Upper lobe of left lung (tissue), 6 donors: ENCODE measurements at places on chromosomes 7 and 10.

DNA sequence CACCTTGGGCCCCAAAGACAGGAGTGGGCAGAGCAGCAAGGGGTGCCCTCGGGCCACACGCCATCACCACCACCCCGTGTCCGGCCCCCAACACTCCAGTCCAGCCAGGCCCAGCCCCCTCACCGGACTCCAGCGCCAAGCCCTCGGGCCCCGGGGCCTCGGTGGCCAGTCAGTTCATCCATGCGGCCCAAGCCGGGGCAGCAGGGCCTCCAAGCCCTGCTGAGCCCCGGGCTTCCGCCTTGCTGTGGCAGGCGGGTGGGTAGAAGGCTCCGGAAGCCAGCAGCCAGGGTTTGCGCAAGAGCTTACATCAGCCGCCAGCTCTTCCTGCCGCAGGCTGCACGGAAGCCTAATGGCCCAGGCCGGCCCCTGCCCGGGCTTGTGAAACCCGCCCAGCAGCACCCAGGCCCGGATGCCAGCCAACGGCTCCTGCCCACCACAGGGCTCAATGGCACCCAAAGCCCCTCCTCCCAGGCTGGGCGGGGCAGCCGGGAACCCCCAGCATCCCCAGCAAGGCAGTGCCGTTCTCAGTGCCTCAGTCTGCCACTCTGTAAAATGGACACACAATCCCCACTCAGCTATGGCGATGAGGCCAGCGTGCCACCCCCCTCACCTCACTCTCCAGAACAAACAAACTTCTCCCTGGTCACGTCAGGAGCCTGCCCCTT is 26.5 kb downstream of the TNRC18 start:
- peaks cover 53% of the 10 kb centered on the region for H3K4me1 ChIP-seq
- peaks cover 23% of the 10 kb centered on the region for H3K36me3 ChIP-seq
- peak overlapping the region; percentile 44 for H3K4me3 ChIP-seq
- DNase-seq, result peak; percentile 98
- H3K27me3 ChIP-seq, result no peaks in the 10 kb centered on the region

- H3K36me3 ChIP-seq, result no peaks in the 10 kb centered on the region
- DNase-seq, result no peak
- no peak overlapping the region for H3K4me3 ChIP-seq
- no peak overlapping the region for H3K27ac ChIP-seq
- H3K27me3 ChIP-seq, result no peaks in the 10 kb centered on the region
Measured at GRCh38 chr10:104835422-104835821, 194.3 kb downstream of the SORCS3 start.

DNA sequence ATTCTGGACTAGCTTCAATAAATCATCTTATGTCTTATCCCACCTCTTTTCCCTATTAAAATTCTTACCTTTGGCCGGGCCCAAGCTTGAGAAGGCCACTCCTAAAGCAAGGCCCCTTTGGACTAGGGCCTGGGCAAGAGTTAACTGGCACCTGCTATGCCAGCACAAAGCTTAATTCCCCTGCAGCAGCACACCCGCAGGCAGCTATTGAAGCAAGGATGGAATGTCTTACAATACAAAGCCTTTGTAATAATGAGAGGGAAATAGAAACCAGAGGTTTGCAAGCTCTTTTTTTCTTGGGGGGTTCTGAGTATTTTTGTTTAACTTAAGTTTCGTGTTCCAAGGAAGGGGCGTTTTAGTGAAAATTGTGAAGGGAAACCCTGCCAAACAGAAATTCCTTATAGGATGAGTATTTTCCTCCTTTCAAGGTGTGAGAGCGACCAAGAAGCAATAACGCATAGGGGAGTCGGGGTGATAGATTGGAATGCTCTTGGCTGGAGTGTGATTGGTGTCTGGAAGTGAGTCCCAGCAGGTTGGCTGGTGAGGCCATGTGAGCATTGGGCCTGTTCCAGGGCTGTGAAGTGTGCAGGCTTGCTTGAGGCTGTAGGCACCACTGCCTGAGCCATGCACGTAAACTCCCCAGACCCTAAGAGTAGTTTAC is 148.5 kb downstream of the KIAA1217 start:
- peaks cover 8% of the 10 kb centered on the region for H3K4me1 ChIP-seq
- H3K27me3 ChIP-seq, result no peaks in the 10 kb centered on the region
- H3K36me3 ChIP-seq, result no peaks in the 10 kb centered on the region
- H3K4me3 ChIP-seq, result no peak overlapping the region
- H3K27ac ChIP-seq, result no peak overlapping the region

- no peak overlapping the region for H3K27ac ChIP-seq
- H3K27me3 ChIP-seq, result no peaks in the 10 kb centered on the region
- DNase-seq, result no peak
Measured at GRCh38 chr7:43022008-43022407, 89.8 kb downstream of the MRPL32 start.

DNA sequence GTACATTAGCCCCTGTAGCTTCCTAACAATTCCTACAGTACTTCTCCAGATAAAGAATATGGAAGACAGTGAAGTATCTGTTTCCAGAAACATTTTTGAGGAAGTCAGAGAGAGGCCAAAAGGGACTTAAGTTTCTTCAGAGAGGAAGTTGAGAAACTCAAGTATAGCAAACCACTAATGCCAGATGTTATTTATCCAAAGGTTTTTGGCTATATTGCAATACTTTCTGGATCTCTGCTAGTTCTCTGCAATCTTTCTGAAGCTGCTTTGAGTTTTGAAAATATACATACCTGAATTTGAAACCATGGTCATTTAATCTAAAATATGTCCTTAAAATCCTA is 64.7 kb downstream of the BICC1 start:
- peaks cover 12% of the 10 kb centered on the region for H3K4me1 ChIP-seq
- no peak overlapping the region for H3K4me3 ChIP-seq
- no peaks in the 10 kb centered on the region for H3K36me3 ChIP-seq
- H3K27me3 ChIP-seq, result no peaks in the 10 kb centered on the region
- no peak for DNase-seq
- peak overlapping the region; percentile 38 for H3K27ac ChIP-seq

GRCh38 chr7:137386966-137387365 is 43.4 kb upstream of the PTN start:
- no peak overlapping the region for H3K4me3 ChIP-seq
- H3K27ac ChIP-seq, result no peak overlapping the region
- no peak for DNase-seq
- H3K27me3 ChIP-seq, result no peaks in the 10 kb centered on the region
- no peaks in the 10 kb centered on the region for H3K36me3 ChIP-seq

DNA sequence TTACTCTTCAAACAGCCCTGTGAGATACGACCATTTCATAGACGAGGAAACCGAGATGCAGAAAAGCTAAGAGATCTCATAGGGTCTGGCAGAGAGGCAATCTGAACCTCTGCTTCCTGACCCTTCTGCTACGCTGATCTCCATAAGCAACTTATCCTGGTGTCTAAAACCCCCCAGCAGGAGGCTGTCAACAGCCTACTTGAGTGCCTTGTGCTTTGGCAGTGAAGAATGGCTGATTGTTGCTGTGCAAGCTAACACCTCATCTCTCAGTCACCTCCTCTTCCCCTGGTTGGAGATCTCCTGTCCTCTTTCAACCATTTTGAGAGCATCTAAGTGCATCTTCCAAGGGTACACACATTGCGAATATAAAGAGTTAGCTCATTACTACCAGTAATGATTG is 86.2 kb downstream of the AOAH start:
- H3K27me3 ChIP-seq, result no peaks in the 10 kb centered on the region
- DNase-seq, result no peak

- peaks cover 20% of the 10 kb centered on the region for H3K4me1 ChIP-seq
- H3K36me3 ChIP-seq, result no peaks in the 10 kb centered on the region
- DNase-seq, result peak; percentile 54
- no peaks in the 10 kb centered on the region for H3K27me3 ChIP-seq
Measured at GRCh38 chr10:27241010-27241651, 534 bp upstream of the ACBD5 start.

DNA sequence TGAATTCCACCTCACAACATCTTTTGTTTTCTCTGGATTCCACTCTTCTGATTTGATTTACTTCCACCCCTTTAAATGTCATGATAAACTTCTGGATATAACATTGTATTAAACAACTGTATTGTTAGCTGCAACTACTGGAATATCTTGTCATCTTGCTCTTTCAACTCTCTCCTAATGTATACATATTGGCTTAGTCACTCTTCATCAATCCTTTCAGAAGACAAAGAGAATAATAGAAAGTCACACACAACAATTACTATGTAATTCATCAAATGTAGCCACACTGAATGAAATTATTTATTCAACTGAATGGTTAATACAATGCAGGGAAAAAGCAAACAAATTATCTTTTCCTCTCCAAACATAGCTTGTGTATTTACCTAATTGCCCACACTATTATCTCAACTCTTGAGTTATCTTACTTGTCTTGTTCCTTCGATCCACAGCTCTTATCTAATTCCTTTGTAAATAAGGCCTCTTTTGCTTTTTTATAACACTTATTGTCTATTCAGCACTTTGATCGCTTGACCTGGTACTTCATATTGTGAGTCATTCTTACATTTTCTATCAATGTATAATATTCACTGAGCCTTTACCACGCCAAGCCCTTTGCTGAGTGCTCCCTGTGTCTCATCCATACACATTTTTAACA is 16.7 kb downstream of the SEMA3A start:
- H3K27me3 ChIP-seq, result no peaks in the 10 kb centered on the region
- no peaks in the 10 kb centered on the region for H3K36me3 ChIP-seq
- H3K4me1 ChIP-seq, result no peaks in the 10 kb centered on the region
- no peak overlapping the region for H3K4me3 ChIP-seq
- no peak for DNase-seq
- no peak overlapping the region for H3K27ac ChIP-seq

GRCh38 chr7:73894733-73895551 is 34.0 kb downstream of the TMEM270 start:
- H3K36me3 ChIP-seq, result no peaks in the 10 kb centered on the region
- no peak overlapping the region for H3K4me3 ChIP-seq
- peak; percentile 37 for DNase-seq

GRCh38 chr10:126233182-126234148 is 154.8 kb downstream of the ADAM12 start:
- H3K4me3 ChIP-seq, result no peak overlapping the region
- no peaks in the 10 kb centered on the region for H3K4me1 ChIP-seq
- no peak for DNase-seq
- no peaks in the 10 kb centered on the region for H3K27me3 ChIP-seq

DNA sequence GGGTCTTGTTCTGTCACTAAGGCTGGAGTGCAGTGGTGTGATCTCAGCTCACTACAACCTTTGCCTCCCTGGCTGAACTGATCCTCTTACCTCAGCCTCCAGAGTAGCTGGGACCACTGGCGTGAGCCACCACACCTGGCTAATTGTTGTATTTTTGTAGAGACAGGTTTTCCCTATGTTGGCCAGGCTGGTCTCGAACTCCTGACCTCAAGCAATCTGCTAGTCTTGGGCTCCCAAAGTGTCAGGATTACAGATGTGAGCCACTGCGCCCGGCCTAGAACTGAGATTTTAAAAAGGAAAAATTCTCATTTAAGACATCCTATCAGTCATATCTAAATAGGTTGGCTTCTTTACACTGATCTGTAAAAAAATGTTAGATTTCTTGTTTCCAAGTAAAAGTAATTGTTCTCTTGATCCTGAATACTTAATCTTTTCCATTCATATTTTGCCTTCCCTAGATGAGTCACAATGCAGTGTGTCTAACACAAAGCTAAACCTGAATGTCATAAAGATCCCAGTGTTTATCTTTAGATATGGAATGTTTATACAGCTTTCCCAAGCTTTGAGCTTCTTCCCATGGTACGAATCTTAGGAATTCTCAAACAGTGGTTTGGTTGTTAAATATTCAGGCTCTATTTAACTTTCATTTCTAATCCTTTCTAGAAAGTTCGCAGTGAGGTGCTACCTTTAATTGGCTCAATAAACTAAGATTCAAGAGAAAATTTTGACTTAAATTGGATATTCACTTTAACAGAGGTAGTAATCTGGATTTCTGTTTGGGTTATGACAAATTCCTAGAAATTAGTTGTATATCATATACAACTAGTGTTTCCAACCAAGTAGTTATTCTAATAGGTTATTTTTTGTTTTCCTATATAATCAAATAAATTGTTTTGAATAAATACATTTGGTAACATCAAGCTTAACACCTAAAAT is 12.1 kb upstream of the LAMB1 start:
- no peak overlapping the region for H3K27ac ChIP-seq
- H3K4me3 ChIP-seq, result no peak overlapping the region
- no peaks in the 10 kb centered on the region for H3K36me3 ChIP-seq
- DNase-seq, result no peak
- H3K4me1 ChIP-seq, result no peaks in the 10 kb centered on the region

GRCh38 chr10:58919927-58920654 is 256.4 kb upstream of the PHYHIPL start:
- H3K36me3 ChIP-seq, result no peaks in the 10 kb centered on the region
- no peaks in the 10 kb centered on the region for H3K27me3 ChIP-seq
- no peak overlapping the region for H3K27ac ChIP-seq
- DNase-seq, result no peak

GRCh38 chr10:43623351-43623750 is 17.1 kb downstream of the ZNF485 start:
- peak overlapping the region; percentile 11 for H3K4me3 ChIP-seq
- peaks cover 5% of the 10 kb centered on the region for H3K4me1 ChIP-seq
- no peak for DNase-seq
- no peaks in the 10 kb centered on the region for H3K27me3 ChIP-seq
- H3K27ac ChIP-seq, result no peak overlapping the region

GRCh38 chr7:55426676-55427075 is 61.5 kb downstream of the LANCL2 start:
- H3K27me3 ChIP-seq, result no peaks in the 10 kb centered on the region
- H3K36me3 ChIP-seq, result no peaks in the 10 kb centered on the region
- H3K4me1 ChIP-seq, result no peaks in the 10 kb centered on the region
- no peak overlapping the region for H3K4me3 ChIP-seq

DNA sequence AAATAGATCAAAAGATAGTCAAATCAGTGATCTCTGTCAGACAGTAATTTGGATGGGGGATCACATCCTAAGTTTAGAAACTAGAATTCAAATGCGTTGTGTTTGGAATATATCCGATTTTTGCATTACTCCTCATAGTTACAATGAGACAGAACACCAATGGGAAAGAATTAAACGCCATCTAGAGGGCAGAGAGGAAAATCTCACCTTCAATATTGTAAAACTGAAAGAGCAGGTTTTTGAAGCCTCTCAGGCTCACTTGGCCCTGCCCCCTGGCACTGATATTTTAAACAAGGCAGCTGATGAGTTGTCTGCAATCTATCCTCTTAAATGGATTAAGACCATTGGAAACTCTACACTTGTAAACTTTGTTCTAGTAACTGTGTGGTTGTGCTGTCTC is 17.7 kb downstream of the FRG2B start:
- no peak overlapping the region for H3K4me3 ChIP-seq
- H3K36me3 ChIP-seq, result no peaks in the 10 kb centered on the region
- H3K4me1 ChIP-seq, result no peaks in the 10 kb centered on the region
- H3K27me3 ChIP-seq, result no peaks in the 10 kb centered on the region

- H3K36me3 ChIP-seq, result no peaks in the 10 kb centered on the region
- no peak for DNase-seq
- no peaks in the 10 kb centered on the region for H3K4me1 ChIP-seq
- no peak overlapping the region for H3K27ac ChIP-seq
- H3K4me3 ChIP-seq, result no peak overlapping the region
Measured at GRCh38 chr7:101442426-101443070, 79.9 kb downstream of the COL26A1 start.
